Activated naive CD4-positive, alpha-beta T cell treated with anti-CD3 and anti-CD28 coated beads, Interleukin-2, amount 50 U/mL, for 72 hours (primary cell): ENCODE measurements at places on chromosomes 2 and 18. TPM values are rescaled to one million over a fixed set of nuclear protein-coding genes. Genes with fewer than 3 reads are reported as not detected.

GRCh38 chr2:41959760-41960159 is 88.1 kb upstream of the PKDCC start:
- DNase-seq = no peak

Gene RAD51AP2
- not detected for total RNA-seq

DNA sequence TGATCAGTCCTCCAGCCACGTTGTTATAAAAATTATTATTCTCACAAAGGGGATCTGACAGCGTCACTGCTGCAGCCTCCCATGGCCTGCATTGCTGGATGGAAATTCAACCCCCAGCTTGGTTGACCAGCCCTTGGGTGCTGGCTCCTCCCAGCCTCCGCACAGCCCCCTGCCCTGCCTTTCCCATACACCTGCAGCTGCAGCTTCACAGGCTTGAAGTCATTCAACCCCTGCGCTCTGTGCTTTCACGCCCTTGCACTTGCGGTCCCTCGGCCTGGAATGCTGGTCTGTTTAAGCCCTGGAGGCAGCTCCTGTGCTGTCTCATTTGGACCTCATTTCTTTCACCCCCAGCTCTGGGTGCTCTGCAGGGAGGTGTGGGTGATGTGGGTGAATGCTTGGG is 860 bp upstream of the CD8A start:
- DNase-seq = no peak

DNA sequence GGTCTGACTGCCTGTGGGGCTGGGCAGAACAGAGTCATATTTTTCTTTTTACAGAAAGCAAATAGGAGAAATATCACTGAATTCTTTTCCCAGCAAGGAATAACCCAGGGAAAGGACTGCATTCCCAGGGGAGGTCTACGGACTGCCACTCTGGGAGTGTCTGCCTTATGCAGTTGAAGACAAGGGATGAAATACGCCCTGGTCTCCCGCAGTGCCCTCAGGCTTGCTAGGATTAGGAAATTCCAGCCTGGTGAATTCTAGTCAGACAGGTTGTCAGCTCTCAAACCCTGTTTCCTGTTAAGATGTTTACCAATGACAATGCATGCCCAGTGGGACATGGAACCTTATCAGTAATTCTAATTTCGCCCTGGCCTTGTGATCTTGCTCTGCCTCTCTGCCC is 30.3 kb upstream of the PDK1 start:
- no peak for DNase-seq

DNA sequence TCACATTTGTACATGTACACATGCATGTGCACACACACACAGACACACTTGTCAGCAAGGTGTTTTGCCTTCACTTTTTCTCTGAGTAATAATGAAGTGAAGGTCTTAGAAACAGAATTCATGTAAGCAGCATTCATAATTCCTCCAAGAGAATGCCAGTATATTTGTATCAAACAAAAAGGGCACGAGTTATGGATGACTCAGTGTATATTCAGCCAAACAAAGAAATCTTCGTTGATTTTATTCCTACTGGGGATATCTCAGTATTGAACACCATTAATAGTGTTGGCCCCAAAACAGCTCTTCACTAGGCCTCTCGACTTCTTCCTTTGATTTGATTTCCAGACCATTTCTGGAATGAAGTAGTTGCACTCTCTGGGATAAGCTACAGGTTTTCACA is 125.3 kb downstream of the PIK3C3 start:
- DNase-seq = no peak

DNA sequence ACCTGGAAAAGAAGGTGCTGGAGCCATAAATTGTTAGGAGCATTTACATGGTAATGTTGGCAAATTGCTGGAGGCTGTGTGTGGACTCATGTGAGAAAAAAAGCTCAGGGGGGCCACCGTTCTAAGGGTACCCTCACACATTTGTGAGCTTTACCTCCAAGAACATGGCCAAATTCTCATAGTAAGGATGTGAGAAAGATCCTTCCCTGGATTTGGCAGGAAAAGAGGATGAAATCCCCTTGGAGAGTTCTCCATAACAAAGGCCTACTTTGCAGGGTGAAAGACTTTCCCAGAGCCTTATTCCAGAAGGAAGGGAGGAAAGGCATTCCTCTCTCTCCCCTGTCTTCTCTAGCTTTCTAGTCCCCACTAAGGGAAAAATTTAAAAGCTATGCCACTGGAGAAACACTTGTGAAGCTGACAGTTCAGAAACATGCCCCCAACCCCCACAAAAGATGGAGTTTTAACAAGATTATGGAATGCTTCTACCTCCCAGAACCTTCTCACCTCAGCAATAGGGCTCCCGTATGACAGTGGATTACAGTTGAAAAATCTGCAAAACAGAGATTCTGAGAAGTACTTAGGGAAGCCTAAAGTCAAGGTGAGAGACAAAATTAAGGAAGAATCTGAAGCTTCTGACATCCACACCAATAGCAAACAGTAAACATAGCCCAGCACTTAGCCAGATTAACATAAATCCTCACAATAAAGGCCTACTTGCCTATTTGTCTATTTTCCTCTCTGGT is 20.2 kb upstream of the ERMN start:
- DNase-seq = no peak

- DNase-seq = no peak
Observed at GRCh38 chr18:49859725-49860124, 46.4 kb upstream of the ACAA2 start.

Gene ALPG
- total RNA-seq = not detected

DNA sequence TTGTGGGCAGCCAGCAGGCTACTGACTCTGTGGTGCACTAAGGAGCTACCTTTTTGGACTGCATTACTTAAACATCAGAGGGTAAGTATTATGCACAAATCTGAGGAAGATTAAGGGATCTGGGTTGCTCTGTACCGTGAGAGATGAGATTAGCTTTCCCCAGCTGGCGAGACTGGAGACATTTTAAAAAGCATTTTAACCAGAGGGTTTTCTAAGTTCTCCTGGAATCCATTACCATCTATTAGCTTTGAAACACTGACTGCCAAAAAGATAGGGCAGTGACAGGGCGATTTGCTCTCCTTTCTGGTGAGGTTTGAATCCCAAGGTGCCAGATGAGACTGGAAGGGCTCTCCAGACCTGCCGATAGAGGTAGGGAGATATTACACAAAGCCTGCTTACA is 63.2 kb downstream of the LYPD6 start:
- no peak for DNase-seq

DNA sequence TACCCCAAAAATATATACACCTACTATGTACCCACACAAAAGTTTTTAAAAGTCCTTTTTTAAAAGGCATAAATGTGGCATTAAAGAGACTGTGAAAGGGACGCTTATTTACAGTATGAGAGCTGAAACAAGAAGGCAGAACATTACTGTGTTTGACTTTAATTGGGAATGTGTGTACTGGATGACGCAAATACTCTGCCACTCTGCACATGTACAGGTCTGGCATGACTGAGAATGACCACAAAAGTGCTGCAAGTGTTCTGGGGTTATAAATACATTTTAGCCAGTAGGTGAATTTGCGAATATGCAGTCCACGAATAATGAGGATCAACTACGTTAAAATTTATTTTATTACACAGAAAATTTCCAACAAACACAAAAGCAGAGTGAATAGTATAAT is 11.4 kb downstream of the DARS1 start:
- DNase-seq = no peak

Gene VWC2L
- not detected for total RNA-seq

DNA sequence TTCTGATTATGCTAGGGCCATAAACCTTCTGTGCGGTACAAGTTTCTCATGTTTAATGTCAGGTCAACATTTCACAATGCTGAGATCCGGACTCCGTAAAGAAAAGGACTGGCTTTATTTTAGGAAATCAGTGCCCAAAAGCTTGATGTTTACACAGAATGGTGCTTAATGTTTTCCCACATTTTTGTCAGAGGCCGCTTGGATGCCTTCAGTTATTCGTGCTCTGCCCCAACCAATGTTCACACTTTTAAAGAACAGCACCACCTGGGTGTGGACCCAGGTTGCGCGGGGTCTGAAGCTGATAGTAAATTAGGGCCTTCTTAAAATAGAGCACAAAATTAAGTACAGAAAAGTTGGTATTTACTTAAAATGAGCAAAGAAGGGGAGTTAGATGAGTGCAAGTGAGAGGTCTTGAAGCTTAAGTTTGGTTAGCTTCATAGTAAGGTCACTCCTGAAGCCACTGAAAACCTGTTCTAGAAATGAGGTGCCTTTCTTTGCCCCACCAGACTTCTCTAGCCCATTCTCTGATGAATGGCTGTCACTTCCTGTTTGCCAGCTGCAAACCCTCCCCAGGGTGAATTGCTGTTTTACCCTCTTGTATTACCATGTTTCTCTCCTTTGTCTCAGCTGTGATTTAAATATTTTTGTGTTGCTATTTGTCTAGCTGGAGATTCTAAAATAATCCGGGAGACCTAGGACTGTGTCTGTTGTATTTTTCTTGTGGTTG is 20.5 kb downstream of the SLC3A1 start:
- no peak for DNase-seq

DNA sequence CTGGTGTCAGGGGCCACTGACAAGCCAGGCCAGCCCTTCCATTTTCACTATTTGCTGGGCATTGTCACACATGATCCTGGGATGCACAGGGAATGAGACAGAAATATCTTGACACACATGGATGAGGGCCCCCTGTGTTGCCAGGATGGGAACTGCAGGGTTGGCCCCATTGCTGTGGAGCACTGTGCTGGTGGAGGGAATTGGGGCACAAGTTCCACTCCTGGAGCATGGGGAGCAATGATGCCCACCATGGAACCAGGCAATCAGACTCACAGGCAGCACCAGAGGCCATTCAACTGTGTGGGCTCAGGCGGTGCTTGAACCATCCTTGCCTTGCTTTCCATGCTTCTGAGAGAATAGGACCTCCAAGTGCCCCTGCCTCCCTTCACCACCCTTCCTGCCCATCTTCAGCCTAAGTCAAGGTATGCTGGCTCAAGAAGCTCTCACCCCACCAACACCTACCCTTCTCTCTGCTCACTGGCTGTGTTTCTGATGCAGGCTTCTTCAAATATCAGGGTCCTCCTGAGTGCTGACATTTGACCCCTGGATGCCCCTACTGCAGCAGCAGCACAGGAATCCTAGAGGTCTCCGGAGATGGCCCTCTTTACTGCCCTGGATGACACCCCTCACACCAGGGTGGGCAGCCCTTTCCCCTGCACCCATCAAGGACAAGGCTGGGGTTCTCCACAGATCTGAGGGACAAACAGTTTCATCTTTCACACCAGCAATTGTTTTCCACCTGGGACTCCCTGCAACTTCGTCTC is 11.0 kb downstream of the ADRA2B start:
- no peak for DNase-seq

- DNase-seq = no peak
Observed at GRCh38 chr2:155825876-155826275, 506.6 kb downstream of the NR4A2 start.

Gene C2orf80
- not detected for total RNA-seq

- DNase-seq = no peak
Observed at GRCh38 chr18:25737710-25738311, 352.6 kb downstream of the SS18 start.

DNA sequence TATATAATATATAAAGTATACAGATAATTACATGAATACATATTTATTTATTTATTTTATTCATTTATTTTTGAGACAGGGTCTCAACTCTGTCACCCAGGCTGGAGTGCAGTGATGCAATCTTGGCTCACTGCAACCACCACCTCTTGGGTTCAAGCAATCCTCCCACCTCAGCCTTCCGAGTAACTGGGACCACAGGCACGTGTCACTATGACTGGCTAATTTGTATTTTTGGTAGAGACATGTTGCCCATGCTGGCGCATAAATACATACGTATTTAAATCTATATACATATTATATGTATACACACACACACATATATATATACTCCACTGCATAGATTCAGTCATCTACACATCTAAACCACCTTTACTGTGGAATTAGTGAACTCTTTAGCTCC is 20.6 kb upstream of the NDUFV2 start:
- no peak for DNase-seq

- DNase-seq = no peak
Observed at GRCh38 chr18:4284528-4284927, 170.6 kb downstream of the DLGAP1 start.

- DNase-seq = no peak
Observed at GRCh38 chr2:232574674-232575403, 24.4 kb downstream of the EIF4E2 start.

GRCh38 chr2:157833721-157834120 is 42.4 kb downstream of the ACVR1 start:
- no peak for DNase-seq

DNA sequence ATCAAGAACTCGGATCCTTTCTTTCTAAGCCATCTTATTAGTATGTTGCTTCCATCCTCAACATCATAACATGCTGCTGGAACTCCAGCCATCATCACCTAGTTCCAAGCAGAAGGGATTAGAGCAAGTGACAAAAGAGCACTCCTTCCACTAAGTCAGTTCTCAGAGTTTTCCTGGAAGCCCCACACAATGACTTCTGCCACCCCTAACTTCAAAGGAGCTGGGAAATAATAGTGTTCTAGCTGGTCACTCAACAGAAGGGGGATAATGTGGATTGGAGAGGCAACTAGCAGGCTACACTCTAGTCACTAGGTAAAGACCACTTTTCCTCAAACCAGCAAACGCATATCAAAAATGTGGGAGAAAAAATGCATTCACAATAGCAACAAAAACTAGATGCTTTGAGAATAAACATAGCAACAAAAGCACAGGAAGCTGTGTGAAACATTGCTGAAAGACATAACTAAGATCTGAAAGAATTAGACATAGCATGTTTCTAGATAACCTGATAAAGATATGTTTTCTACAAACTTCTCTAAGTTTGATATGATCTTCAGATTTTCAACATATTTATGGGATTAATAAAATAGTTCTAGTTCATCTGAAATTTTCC is 39.5 kb downstream of the COX7A2L start:
- DNase-seq = no peak

DNA sequence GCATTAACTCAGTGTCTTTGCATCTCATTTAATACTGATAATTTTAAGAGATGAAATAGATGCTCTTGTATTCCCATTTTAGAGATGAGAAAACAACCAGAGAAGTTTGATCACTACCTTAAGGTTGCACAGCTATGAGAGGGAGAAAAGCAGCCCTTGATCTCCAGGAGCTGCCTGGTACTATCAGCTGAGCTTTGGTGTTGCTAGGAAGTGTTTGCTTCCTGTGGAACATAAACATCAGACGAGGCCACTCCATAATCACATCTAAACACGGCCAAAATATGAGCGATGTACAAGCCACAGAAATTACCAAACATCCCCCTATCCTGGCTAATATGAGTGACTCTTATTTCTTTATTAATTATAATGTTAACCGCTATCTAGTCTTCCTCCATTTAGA is 620 bp upstream of the WDFY1 start:
- no peak for DNase-seq

Gene TUBA4B
- not detected for total RNA-seq

Gene ABCG8
- not detected for total RNA-seq

Gene MROH2A
- total RNA-seq = not detected

- no peak for DNase-seq
Observed at GRCh38 chr2:232483923-232484627, 3.6 kb downstream of the ECEL1 start.

GRCh38 chr2:241309684-241310117 is 5.8 kb downstream of the HDLBP start:
- DNase-seq = peak; percentile 63

Gene WIPF1
- 138 TPM for total RNA-seq
